ENCODE measurements at places on chromosomes 4 and X.

GRCh38 chr4:150641612-150642011, 59.7 kb downstream of the MAB21L2 start:
- no peak for DNase-seq

DNA sequence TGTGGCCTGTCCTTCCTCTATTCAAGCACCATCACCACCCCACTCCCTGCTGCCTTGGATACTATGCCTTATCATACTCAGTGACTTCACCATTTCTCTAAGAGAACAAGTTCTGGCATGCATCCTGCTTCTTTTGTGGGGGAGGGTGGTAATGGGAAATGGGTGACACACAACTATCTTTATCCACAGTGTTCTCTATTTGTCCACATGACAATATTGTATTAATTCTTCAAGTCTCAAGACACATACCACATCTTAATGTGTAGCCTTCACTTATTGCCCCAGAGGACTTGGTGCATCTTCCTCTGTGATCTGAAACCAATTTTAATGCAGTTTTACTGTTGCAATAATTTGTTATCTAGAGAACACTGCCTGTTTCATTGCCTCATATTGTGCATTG, 29.3 kb upstream of the UGT2B7 start:
- no peak for DNase-seq

GRCh38 chrX:101108284-101108683, 10.3 kb downstream of the CENPI start:
- DNase-seq, result no peak

DNA sequence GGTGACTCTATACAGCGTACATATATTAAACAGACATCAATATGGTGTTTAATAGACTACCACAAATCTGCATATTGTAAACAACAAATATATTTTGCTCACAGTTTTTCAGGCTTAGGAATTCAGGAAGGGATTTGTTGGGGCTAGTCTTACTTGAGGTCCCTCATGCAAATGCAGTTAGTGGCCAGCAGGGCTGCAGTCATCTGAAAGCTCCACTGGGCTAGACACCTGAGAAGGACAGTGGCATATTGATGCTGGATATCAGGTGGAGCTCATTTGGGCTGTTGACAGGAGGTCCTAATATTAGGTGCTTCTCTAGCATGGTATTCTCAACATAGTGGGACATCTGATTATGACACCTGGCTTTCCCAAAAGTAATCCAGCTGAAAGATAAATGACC, 493.8 kb upstream of the PABPC4L start:
- DNase-seq, result no peak

DNA sequence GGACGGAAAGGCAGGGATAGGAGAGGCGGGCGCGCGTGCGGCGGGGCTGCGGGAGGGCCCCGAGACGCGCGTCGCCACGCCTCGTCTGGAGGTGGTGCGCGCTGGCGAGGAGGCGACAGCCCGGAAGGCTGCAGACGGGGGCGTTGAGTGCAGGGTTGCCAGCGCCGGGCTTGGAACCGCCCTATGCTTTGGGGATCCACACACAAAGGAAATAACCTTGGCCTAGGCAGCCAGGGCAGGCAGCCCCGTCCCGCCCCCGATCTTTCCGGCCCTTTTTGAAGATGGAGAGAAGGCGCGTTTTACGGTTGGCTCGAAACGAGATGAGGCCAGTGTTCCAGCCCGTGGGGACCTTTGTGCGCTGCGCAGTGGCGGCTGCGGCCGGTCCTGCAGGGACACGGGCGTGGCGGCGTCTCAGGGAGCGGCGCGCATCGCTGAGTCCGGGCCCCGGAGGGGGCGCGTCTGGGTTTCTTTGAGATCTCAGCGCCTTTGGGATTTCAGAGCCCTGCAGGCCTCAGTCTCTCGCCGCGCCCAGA, 50.8 kb upstream of the TRIM2 start:
- DNase-seq, result no peak
